ENCODE measurements at places on chromosomes 2 and 18.

GRCh38 chr18:51852681-51853080 lies 487.3 kb upstream of the DCC start:
- DNase-seq, result no peak

GRCh38 chr2:218472988-218473387 lies 54.1 kb downstream of the VIL1 start:
- no peak for DNase-seq

DNA sequence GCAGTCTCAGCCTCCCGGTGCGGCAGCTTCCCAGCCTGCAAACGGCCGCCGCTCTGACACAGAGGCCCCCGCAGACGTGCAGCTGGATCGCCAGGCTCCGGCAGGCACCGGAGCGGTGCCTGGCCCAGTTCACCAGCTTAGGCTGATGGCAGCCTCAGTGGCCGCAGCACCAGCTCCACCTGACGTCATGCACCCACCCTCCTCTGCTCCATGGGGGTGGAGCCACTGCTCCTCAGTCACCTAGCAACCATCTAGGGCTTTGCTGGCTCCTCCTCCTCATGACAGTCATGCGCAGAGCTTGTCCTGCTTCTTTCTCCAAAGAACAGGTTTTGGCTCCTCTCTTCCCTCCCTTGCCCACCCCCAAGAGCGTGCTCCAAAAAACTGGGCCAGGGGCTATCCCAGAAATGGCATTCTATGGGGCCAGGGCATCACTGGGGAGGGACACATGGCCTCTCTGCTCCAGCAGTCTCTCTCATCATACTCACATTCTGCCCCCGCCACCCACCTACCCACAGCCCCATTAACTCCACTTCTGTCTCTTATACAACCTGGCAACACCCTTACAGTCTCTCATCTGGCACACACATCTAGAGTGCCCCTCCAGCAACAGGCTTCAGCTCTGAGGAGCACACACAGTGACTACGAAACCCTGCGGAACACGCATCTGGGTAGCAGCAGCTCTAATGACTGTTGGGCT lies 5.5 kb downstream of the DCTN1 start:
- no peak for DNase-seq

DNA sequence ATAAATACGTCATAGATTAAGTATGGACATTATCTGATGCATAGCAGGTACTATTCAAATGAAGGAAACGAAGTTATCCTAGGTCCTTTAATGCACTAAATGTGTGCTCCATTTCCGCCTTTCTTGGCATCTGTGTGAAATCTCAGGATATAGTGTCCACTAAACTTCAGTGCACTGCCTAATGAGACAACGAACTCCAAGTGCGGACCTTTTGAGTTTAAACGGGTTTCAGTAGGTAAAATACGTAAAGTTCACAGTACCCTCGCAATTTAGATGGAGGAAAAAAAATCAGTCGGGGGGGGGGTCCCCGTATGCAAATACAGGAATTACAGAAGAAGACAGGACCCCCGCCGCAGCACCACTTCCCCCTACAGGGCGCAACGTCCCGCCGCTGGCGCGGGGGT lies 729 bp upstream of the REL start:
- DNase-seq, result no peak

DNA sequence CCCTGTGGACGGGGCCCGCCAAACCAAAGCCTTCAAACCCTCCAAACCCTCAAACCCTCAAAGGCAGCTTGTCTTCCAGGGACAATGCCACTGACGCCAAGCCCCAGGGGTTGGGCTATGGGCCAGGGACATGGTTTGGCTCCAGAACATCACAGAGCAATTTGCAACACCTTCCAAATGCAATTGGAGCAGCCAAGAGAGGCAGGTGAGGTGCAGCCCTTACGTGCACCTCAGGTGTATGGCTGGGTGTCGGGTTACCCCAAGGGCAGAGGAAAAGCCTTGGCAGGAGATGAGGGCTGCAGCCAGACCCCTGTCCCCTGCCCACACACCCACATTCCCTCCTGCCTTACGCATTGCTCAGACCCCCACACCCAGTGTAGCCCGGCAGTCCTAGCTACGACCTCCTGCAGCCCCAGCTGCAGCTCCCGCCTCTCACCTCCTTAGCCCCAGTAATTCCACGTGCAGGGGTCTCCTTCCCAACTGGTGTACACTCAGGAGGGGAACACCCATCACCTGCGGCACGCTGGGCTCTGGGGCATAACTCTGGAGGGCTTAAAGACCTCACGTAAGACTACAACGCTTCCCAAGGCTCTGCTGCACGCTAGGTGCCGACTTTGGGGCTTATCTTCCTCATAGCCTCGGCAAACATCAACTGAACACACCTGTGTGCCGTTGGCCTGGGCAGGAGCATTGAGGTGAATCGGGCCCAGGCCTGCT lies 88.7 kb downstream of the TFCP2L1 start:
- no peak for DNase-seq

GRCh38 chr2:101401326-101401665 lies 14.0 kb upstream of the CREG2 start:
- no peak for DNase-seq

- DNase-seq, result no peak
Observed at GRCh38 chr2:201128933-201129505, 13.1 kb downstream of the CFLAR start.

GRCh38 chr2:69565431-69565839 lies 78.1 kb downstream of the AAK1 start:
- DNase-seq, result peak; percentile 64

DNA sequence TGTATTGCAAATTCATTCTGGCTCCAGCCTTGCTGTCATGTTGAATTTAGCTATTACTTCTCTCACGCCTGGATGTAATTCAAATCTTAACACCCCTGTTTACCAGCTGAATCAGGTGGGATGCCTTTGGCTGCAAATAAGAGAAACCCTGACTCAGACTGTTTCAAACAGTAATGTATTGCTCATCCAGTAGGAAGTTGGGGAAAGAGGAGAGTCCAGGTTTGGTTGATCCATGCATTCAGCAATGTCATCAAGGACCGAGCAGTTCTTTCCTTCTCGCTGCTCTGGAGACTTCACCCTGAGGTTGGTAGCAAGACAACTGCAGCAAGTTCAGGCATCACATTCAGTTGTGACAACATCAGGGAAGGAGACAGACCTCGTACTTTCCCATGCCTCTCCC lies 6.4 kb upstream of the DARS1 start:
- no peak for DNase-seq

GRCh38 chr2:164703915-164704706 lies 82.8 kb upstream of the GRB14 start:
- DNase-seq, result no peak

DNA sequence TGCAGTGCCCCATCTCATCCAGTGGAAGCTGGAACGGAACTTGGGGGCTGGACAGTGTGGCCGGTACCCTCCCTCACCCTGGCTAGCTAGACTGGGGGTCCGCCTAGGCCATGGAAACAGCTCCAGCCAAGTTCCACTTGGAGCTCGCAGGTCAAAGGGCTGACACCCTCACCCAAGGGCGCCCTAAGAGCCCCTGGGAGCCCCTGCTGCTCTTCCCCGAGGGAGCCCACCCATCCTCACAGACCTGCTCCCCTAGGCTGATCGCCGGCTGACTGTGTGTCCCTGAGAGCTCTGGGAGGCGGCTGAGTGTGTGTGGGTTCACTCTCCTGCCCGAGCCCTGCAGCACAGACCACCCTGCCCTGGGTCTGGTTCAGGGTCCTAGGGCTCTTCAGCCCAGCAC lies 118.2 kb upstream of the OTOS start:
- no peak for DNase-seq

DNA sequence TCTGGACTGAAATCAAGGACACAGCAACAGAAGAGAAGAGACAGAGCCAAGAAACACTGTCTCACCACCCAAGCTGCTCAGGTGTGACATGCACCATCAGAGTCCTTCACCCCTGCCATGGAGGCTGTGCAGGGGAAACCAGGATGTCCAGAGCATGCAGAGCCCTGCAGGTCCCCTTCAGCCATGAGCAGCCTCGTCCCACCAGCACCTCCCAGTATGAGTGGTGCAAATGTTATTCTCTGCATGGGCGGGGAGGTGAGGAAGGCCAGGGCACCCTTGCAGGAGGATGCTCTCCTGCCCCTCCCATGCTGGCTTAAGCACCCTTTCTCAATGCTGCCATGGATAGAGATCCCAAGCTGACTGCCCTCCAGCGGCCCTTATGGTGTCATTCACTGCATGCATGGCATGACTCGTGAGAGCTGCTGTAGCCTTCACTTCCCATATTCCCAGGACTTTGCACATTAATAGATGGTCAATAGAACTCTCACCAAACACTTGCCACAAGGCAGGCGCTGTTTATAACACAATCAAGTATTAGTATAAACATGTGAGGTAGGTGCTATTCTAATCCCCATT lies 171.0 kb downstream of the ANAPC1 start:
- DNase-seq, result no peak

DNA sequence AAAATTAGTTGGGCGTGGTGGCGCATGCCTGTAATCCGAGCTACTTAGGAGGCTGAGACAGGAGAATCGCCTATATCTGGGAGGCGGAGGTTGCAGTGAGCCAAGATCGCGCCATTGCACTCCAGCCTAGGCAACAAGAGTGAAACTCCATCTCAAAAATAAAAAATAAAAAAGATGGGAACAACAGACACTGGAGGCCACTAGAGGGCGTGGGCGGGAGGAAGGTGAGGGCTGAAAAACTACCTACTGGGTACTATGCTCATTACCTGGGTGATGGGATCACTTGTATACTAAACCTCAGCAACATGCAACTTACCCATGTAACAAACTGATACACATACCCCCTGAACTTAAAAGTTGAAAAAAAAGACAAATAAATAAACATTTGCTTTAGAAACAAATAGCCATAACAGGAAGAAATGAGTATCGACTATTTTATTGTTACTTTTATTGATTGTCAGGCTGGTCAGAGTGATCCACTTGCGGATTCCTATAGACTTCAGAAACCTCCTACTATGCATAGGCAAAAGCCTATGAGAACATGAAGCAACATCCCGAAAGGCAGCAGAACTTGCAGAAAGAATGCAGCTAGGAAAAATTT lies 61.0 kb downstream of the TMEM163 start:
- DNase-seq, result no peak

DNA sequence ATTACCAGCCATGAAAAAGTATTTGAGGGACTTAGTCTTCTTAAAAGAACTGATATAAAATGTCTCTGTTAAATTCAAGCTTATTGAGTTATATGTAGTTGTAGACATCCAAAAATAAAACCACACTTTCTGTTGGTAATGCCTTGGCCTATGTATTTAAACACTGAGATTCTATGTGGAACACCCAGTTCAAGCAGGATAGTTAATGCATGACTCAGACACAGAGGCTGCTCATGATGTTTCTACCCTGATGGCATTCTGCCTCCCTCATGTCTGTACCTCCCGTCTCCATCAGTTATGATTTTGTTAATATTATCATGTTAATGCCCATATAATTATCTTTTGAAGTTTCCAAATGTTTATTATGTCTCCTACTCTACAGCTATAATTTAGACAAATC lies 164.5 kb downstream of the XIRP2 start:
- DNase-seq, result no peak

DNA sequence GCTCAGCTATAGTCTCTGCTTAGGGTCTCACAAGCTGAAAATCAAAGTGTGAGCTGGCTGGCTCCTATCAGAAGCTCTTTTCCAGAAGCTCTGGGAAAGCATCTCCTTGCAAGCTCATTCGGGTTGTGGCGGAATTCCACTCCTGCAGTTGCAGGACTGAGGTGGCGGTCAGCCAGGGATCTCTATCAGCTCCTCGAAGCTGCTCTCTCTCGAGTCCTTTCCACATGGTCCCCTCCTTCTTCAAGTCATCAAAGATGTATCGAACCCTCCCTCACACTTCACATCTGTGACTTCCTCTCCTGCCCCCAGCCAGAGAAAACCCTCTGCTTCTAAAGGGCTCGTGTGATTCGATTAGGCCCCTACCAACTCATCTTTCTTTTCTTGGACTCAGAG lies 141.7 kb downstream of the ZFP36L2 start:
- no peak for DNase-seq

- DNase-seq, result no peak
Observed at GRCh38 chr2:239459606-239460005, 58.8 kb upstream of the HDAC4 start.

DNA sequence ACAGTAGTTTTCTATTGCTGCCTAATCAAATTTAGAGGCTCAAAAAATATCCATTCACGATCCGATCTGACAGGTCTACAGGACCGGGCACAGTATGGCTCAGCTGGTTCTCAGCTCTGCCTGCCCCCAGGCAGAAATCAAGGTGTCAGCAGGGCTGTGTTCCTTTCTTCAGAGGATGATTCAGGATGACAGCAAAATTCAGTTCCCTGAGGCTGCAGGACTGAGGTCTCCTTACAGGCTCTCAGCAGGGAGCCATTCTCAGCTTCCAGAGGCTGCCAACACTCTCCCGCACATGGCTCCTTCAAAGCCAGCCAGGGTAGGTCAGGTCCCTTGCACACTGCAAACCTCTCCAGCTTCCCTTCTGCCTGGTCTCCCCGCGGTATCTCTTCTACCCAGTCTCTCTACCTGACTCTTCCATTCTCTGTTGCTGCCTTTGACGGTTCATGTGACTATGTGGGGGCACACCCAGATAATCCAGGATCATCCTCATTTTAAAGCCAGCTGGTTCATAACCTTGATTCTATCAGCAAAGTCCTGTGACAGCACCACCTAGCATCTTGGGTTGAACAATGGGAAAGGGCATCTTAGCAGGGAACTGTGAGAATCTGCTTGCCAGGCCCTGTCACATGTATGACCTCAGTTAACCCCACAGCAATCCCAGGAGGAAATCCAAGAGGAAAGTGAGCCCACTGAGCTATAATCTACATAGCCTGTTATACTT lies 50.4 kb downstream of the UXS1 start:
- no peak for DNase-seq

- DNase-seq, result no peak
Observed at GRCh38 chr18:27803957-27804356, 373.0 kb downstream of the CDH2 start.

GRCh38 chr2:178279636-178280035 lies 85.3 kb downstream of the OSBPL6 start:
- no peak for DNase-seq

DNA sequence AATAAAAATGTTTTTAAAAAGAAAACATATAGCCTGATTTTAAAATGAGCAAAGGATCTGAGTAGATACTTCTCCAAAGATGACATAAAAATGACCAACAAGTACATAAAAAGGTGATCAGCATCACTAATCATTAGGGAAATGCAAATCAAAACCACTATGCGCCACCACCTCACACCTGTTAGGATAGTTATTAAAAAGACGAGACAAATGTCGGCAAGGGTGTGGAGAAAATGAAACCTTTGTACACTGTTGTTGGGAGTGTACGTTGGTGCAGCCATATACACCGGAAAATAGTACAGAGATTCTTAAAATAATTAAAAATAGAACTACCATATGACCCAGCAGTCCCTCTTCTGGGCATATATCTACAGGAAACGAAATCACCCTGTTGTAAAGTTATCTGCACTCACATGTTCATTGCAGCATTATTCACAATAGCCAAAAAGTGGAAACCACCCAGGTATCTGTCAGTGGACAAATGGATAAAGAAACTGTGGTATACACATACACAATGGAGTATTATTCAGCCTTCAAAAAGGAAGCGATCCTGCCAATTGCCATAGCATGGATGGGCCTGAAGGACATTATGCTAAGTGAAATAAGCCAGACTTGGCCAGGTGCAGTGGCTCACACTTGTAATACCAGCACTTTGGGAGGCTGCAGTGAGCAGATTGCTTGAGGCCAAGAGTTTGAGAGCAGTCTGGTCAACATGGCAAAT lies 91.6 kb downstream of the PRKRA start:
- DNase-seq, result no peak
